Aorta (tissue), 5 donors: ENCODE measurements at places on chromosomes 16 and 17. TPM values are rescaled to one million over a fixed set of nuclear protein-coding genes. Genes with fewer than 3 reads are reported as not detected.
A peak's percentile ranks its signal among the peaks of the same experiment; 100 is the strongest.

DNA sequence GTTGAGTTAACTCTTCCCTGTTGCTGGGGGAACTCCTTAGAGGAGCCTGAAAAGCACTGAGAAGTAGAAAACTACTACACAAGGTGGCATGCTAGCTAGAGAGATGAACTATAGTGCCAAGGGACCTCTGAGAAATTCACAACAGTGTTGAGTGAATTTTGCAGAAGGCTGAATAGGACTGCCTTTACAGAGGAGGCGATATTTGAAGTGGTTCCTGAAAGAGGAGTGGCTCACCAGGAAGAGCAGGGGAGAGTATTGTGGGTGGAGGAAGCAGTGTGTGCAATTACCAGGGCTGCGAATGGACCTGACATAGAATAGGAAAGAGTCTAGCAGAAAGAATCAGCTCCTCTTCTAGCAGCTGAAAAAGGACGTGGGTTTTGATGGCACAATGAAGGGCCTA lies 66.4 kb downstream of the CDK5R1 start:
- no peak overlapping the region for H3K27ac ChIP-seq
- no peaks in the 10 kb centered on the region for H3K4me1 ChIP-seq
- no peaks in the 10 kb centered on the region for H3K36me3 ChIP-seq

- no peak overlapping the region for H3K4me3 ChIP-seq
- peaks cover 5% of the 10 kb centered on the region for H3K4me1 ChIP-seq
- peak overlapping the region; percentile 89 for H3K27ac ChIP-seq
- no peaks in the 10 kb centered on the region for H3K27me3 ChIP-seq
Measured at GRCh38 chr17:19390951-19391350, 4.0 kb upstream of the MFAP4 start.

GRCh38 chr17:53942898-53943297 lies 120.2 kb downstream of the KIF2B start:
- H3K27ac ChIP-seq, result no peak overlapping the region
- H3K36me3 ChIP-seq, result no peaks in the 10 kb centered on the region
- H3K27me3 ChIP-seq, result no peaks in the 10 kb centered on the region
- H3K4me1 ChIP-seq, result no peaks in the 10 kb centered on the region
- no peak overlapping the region for H3K4me3 ChIP-seq

- no peak overlapping the region for H3K27ac ChIP-seq
- H3K4me3 ChIP-seq, result no peak overlapping the region
- no peaks in the 10 kb centered on the region for H3K4me1 ChIP-seq
- no peaks in the 10 kb centered on the region for H3K36me3 ChIP-seq
- no peaks in the 10 kb centered on the region for H3K27me3 ChIP-seq
- no peak for DNase-seq
Measured at GRCh38 chr16:5019775-5020174, 14.0 kb downstream of the NAGPA start.

DNA sequence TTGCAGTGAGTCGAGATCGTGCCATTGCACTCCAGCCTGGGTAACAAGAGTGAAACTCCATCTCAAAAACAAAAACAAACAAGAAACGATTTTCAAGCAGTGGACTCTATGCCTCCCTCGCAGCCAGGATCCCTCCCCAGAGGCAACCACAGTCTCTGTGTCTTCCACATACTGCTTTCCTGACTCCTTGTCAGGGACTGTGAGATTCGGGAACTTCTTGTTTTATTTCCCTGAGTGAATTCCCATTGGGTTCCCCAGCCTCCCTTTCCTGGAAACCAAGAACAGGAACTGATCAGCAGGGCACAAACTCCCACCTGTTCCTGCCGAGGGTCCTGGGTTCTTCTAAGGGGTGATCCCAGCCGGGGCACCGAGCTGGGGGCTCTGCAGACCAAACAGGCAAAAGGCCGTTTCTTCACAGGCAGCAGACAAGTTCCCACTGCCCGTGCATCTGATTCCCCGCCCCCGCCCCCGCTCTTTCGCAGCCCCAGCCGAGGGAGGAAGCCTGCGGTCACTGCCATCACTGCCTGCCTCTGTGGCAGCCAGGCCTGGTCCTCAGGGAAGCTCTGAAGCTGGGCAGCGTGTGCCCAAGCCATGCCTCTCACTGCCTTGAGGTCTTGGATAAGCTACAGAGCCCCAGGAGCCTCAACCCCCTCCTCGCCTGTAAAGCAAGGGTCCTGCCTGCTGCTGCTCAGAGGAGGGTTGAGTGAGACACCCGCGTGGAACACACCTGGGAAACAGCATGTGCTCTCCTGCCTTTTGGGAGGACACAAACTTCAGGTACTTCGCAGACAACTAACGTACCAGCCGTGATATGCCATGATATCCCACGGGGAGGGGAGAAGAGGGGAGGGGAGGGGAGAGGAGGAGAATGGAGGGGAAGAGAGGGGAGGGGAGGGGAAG lies 5.5 kb upstream of the PIEZO1 start:
- H3K27me3 ChIP-seq, result no peaks in the 10 kb centered on the region
- no peaks in the 10 kb centered on the region for H3K4me1 ChIP-seq
- H3K36me3 ChIP-seq, result no peaks in the 10 kb centered on the region
- H3K27ac ChIP-seq, result no peak overlapping the region

The SULT1A2 gene
- 1.8 TPM for total RNA-seq

The CSH1 gene
- not detected for total RNA-seq
